ENCODE measurements at places on chromosomes 7 and 10.

GRCh38 chr7:113561446-113561845, 357.4 kb downstream of the PPP1R3A start:
- DNase-seq, result no peak

DNA sequence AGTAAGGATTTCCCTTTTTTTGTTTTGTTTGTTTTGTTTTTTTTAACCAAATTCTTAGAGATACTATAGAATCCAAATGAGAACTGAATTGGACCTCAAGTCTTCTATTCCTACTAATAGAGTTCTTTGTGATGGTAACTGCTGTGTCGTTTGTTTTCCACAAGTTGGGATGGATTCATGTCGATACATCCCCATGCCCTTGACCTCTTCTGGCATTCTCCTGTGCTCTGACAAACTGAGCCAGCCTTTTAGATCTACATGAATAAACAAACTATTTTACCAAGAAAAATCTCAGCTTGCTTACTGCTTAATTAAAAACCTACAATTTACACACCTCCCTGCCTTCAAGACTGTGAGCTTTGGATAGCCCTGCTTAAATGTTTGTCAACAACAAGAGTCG, 3.9 kb downstream of the ZNF22 start:
- no peak for DNase-seq

DNA sequence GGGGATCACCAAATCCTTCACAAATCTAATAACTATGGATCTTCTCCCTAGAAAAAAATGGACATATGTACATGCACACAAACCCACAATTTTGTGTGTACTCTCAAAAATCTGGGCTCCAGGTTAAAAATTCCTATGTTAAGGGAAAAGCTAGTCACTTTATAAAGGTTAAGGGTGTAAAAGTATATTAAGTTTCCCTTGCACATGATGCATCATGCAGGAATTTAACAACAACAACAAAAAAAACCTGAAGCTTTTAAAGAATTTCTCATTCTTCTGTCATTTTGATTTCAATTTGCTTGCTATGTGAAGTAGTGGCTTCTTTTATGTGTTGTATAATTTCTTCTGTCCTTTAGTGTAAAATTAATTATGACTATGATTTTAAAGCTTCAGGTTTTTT, 123.7 kb downstream of the CNOT4 start:
- DNase-seq, result no peak

GRCh38 chr10:74932648-74933047, 106.2 kb downstream of the KAT6B start:
- no peak for DNase-seq

- DNase-seq, result no peak
Measured at GRCh38 chr7:158750702-158751101, 46.1 kb upstream of the NCAPG2 start.

- no peak for DNase-seq
Measured at GRCh38 chr10:86489071-86489810, 32.4 kb downstream of the WAPL start.

GRCh38 chr7:127658970-127659630, 7.1 kb downstream of the SND1 start:
- no peak for DNase-seq

DNA sequence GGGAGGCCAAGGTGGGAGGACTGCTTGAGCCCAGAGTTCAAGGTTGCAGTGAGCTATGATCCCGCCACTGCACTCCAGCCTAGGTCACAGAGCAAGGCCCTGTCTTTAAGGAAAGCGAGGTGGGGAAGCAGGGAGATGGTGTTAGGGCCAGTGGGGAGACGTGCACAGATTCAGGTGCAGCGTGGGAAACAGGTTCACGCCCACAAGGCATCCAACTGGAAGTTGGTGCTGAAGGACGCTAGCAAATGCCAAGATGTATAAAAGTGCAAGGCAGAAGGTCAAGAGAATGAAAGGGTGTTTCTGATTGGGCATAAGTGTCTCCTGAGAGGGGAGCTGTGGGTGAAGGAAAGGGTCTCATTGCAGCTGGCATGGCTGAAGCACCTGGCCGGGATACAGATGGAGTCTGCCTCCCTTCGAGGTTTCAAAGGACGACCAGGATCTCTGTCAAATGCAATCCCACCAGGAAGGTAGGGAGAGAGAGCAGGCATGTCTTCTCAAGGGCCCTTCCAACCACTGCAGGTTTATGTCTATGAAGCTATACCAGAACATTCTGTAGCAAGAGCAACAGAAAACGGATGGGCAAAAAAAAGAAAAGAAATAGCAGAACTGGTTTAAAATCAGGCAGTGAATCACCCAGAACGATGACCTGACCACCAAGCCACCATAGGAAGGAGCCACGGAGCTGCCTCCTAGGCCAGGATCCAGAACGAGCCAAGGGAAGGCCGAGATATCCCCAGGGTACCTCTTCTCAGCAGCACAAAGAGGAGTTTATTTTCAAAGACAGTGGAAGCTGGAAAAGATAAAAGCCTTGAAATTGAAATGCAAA, 43.2 kb downstream of the GSDME start:
- DNase-seq, result no peak

DNA sequence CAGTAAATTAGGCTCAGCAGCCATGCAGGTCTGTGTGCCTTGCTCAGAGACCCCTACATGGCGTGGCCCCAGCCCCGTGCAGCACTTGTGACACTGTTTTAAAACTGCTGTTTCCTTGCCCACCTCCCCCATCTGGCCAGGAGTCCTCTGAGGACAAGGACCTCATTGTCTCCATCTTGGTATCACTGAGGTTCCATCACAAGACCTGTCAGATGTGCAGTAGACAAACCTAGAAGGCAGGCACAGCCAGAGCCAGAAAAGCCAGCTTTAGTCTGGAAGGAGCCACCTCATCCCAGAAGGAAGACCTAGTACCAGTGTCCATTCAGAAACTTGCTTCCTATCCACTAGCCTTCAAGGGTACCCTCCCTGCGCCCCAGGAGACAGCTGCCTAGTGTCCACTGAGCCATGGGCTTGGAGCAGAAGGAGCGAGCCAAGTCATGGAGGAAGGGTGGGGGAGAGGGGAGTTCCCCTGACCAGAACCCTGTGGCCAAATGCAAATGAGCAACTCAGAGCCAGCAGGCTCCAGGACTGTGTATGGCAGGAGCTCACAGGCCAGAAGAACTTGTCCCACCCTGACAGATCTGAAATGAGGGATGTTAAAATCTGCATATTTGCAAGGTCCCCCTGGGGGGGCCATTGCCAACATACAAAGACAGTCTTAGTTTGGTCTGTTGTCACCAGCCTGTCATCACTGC, 176.1 kb downstream of the SH3PXD2A start:
- DNase-seq, result no peak

DNA sequence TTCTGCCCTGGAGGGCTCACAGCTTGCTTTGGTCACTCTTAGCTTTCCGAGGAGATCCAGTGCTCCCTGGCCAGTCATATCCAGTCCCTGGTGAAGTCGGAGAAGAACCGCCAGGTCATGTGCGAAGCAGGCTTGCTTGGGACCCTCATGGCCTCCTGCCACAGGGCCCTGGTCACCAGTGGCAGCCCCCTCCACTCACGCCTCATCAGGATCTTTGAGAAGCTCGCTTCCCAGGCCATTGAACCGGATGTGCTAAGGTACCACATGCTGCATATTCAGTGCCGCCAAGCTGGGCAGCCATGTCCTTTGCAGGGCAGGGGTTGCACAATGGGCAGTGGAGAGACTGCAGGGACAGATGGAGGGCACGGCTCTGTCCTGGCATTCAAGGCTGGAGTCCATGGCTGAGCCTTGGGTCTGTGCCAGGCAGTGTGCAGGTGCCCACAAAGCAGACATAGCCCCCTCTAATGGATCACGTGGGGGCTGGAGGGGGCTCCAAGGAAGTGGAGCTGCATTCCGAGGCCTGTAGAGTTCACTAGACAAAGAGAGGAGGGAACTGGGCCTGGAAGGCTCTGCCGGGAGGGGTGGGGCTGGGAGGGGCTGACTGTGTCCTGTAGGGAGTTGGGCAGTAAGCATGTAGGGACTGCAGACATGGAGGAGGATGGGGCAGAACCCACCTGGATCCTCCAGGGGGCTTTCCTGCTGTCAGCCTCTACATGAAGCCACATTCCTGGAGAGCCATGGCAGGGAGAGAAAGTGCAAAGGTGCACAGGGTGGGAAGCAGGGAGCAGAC, 89.9 kb downstream of the WDFY4 start:
- DNase-seq, result no peak

DNA sequence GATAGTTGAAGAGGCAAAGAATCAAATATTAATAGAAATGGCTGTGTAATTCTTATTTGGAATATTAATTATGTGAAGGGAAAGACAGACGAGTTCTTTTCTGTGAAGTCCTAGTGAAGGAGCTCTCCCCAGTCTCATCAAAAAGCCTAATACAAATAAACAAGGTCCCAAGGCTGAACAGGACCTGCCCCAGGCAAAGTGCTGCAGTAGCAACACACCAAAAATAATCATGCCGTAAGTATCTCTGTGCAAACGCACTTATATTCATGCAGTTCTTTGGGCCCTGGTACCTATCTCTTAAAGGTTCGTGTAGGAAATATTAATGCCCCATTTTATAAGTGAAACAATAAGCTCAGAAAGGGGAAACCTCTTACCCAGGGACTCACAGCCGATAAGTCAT, 12.2 kb upstream of the CHST15 start:
- no peak for DNase-seq

DNA sequence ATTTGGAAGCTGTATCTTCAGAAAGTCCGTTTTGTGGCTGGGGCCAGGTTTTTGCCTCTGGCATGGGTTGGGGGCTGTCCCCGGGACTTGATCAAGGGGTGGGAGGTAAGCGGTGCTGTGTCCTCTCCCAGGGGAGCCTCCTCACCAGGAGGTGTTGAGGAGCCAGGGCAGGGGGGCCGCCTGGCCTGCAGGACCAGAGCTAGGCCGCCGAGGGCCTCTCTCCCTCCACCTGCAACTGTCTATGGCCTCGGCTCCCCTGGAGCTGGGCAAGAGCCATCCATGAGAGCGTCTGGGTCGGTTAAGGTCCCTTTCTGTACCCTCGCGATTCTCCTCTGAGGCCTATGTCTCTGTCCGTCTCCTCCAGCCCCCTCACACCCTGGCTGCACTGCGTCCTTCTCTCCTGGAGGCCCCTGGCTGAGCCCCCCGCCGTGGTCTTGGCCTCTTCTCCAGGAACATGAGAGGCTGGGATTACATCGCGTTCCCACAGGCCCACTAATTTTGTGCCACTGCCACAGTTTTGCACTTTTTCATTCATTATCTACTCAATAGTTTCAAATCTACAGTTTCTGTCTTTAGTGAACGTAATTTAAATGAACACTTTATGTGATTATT, 20.6 kb downstream of the CALML5 start:
- DNase-seq, result no peak

DNA sequence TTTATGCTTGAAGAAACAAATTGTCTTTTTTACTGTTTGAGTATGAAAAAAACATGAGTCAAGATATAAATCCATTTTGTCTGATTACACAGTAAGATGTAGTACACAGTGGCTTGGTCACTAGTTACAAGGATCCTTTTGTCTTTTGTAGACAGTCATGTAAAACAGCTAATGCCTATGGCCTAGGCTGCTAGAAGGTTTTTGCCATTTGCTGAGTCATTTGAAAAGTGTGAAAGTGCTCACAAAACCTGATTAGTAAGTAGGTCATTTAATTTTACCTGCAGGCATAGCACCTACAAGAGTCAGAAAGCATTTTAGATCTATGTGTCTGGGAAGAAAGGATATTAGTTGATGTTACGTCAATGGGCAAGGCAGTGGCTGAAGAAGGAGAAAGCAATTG, 819.4 kb downstream of the MAGI2 start:
- no peak for DNase-seq

- no peak for DNase-seq
Measured at GRCh38 chr10:12594448-12594944, 245.1 kb downstream of the CAMK1D start.

GRCh38 chr7:4115941-4116610, 566.0 kb upstream of the FOXK1 start:
- no peak for DNase-seq

DNA sequence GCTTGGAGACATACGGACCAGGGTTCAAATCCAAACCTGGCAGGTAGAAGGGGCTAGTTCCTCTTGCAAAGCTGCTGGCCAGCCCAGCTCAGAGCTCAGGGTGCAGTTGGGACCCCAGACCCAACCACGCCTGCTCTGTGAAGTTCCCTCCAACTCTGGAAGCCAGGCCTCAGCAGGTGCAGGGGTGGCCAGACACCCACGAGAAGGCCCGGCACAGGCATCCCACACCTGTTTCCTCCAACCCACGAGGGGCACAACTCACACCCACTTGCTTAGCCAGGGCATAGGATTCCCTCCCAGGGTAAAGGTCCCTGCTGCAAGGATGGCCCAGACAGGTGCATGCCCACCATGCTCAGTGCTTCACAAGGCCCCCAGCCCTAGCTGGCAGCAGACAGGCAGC, 262.4 kb downstream of the GRID1 start:
- DNase-seq, result no peak

Data from activated CD4-positive, CD25-positive, alpha-beta regulatory T cell treated with anti-CD3 and anti-CD28 coated beads, Interleukin-2, amount 50 U/mL, for 16 hours (primary cell).